ENCODE measurements at places on chromosomes 1 and 21.
A peak's percentile ranks its signal among the peaks of the same experiment; 100 is the strongest.

DNA sequence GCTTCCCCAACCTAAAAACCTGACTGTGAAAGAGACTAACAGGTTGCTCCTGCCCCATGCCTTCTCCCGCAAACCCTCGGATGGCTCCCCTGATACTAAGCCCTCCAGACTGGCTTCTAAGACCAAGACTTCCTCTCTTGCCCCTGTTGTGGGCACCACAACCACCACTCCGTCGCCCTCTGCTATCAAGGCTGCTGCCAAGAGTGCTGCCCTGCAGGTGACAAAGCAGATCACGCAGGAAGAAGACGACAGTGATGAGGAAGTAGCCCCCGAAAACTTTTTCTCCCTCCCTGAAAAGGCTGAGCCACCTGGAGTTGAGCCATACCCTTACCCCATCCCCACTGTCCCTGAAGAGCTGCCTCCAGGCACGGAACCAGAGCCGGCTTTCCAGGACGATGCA is 19.3 kb downstream of the PRCC start:
- DNase-seq, result no peak

GRCh38 chr21:33687634-33688033 is 45.3 kb downstream of the ITSN1 start:
- no peak for DNase-seq

- peak; percentile 32 for DNase-seq
These were observed 6.8 kb upstream of the ACKR1 start for GRCh38 chr1:159197561-159198557.

DNA sequence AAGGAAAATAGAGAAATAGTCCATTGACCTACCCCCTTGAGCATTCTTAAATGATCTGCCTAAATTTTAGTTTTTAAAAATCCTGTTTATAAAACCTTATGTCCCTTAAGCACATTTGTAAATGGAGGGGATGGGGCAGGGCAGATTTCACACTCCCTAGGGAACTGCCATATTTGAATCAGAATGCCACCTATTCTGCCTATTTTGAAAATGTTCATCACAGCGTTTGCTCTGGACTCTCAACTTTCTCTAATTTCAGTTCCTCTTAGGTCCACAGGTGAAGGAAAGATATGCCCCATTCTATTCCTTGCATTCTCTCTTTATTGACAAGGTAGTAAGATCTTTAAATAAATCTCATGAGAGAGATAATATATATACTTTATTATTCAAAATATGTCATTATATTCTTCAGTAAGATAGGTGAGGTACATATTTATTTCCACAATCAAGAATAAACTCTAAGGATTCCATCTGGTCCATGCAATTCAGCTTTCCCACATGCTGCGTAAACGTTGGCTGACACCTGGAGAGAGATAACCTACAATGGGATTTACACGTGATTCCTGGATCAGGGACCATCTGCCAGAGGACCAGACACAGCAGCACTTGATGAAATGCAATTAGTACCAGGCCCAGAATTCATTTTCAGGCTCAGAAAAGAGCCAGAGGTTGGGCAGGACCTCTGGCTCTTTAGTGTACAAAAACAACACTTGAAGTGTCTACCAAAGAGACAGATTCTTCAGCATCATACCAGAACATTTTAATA is 1.2 kb upstream of the LPGAT1 start:
- DNase-seq, result no peak

- DNase-seq, result no peak
These were observed 16.2 kb upstream of the DISC1 start for GRCh38 chr1:231610388-231610787.

GRCh38 chr1:99003581-99004253 is 944 bp downstream of the PLPPR5 start:
- no peak for DNase-seq

GRCh38 chr1:10530281-10530740 is 55.6 kb downstream of the PEX14 start:
- no peak for DNase-seq

- DNase-seq, result no peak
These were observed 5.6 kb upstream of the DSCAM start for GRCh38 chr21:40852563-40852962.

DNA sequence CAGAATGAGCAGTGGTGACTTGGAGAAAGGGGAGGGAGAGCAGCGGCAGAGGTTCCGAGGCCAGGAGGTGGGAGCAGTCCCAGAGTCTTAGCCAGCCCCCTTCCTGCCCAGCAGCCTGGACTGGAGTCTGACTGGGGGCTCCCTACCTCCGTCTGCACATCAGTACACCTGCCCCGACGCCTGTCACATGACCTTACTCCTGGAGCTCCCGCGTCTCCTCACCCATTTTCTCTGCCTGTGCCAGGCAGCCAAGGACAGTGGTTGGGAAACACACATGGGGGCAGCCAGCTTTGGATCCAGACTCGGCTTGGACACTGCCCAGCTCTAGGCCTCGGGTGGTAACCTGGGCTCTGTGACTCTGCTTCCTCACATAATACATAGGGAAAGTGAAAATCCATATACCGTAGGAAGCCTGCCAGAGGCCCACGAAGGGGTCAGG is 16.9 kb downstream of the ACTRT2 start:
- no peak for DNase-seq

DNA sequence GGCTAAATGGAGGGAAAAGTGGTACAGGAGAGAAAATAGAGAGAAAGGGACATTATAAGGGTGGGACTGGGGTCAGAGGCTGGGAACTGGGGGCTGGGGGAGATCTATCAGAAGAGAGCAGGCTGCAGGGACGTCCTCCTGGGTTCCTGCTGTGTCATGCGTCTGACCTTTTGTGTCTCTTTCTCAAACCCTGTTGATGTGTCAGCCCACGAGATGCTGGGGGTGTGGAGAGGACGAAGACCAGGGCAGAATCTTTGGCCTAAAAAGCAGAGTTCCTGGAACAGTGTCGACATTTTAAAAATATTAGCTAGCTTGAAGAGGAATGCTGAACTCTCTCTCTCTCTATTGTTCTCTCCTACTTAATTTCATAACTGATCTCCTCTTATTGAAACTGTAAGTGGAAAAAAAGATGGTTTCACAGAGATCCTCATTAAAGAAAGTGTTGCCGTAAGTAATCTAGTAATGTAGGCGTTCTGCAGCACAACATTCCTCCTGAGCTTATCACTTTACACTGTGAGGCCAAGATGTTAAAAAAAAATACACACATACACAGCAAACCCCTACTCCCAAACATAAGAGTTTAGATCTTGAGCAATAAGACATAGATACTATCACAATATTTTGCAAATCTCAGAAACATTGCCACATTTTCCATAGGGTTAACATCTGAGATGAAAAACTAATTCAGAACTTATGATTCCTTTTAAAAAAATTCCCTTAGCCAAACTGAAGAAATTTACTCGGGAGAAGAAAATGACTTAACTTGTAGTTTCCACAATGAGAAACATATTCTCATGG is 52.6 kb downstream of the RUNX1 start:
- DNase-seq, result no peak

DNA sequence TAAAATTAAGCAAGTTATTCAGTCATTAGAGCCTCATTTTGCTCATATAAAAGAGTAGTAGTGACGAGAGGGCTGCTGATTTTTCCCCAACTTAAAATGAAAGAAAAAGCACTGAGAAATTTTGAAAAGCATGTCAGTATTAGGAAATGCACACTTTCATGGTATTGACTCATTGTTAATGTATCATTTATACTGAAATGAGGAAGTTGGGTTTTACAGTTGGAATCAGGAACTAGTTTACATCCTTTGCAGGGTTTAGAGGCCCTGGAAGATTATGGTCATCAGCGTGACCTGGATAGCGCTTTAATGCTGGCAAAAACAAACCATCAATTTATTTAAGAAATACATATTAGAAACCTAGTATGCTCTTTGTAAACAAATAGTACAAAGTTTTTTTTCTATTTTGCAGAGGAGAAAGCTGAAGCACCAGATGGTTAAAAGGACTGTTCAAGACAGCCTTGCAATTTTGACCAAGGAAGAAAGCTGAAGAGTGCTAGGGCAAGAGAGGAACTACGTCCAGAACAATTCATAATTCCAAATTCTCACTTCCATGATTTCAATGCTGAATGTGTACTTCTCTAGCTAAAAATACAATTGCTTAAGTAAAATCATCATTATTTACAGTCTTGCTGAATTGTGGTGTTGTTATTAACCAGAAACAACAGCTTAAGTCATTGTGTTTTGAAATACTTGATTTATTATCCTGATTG is 94.8 kb upstream of the SGIP1 start:
- peak; percentile 15 for DNase-seq

DNA sequence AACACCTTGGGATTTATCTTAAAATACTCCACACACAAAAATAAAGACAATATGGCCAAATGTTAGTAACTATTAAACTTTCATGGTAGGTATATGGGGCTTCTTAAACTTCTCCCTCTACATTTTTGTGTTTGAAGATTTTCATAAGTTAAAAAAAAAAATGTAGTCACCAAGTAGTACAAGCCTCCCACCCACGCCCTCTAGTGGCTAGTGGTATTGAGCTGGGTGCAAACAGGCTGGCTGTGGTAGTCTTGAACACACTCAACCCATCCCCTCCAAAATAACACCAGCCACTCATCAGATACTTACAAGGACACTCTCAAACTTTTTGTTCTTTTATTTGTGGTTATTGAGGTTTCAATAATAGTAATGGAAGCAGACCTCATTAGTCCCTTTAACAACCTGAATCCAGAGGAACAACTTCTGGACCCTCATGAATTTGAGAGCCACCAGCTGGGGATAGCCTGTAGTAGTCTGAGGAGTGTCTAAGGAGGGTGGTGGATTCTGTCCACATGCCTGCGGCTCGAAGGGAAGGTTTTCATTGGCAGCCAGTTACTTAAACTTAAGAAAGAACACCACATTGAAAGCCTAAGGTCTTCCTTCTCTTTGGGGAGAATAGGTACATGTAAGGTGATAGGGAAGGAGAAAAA is 15.6 kb downstream of the RD3 start:
- peak; percentile 79 for DNase-seq

GRCh38 chr21:29642551-29643245 is 297.1 kb downstream of the GRIK1 start:
- DNase-seq, result no peak

- DNase-seq, result no peak
These were observed 234.9 kb downstream of the RHOU start for GRCh38 chr1:228969953-228970800.

DNA sequence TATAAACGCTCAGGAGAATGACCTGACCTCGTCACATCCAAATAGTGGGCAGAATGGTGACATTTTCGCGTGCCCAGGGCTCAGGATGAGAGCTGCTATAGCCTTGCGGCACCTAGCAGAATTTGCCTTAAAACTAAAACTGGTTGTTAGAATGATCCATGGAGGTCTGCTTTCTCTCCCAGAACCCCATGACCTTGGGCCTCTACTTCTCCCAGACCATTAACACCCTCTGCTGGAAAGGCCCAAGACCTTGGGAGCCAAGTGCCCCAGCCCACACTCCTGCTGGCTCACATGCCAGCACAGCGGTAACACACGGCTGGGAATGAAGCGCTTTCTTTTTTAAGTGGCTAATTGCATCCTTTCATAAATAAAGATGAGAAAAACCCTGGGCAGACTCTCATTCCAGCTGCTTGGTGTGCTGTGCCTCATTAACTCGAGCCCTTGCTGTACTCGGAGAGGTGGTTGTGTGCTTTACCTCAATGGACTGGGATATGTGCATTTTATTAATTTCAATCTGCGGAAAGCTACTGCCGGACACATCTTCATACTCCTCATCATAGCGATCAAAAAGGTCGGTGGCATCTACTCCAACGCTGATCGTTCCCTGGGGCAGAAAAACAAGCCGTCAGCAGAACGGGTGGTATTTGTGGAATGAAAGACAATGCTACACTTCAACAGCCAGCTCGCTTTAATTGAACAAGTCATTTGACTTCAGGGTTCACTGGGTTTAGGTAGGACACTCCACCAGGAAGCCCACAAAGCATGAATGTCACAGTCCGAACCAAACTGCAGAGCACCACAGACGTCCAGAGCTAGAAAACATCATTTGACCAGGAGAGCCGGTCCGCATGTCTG is 29.0 kb downstream of the THAP3 start:
- no peak for DNase-seq

DNA sequence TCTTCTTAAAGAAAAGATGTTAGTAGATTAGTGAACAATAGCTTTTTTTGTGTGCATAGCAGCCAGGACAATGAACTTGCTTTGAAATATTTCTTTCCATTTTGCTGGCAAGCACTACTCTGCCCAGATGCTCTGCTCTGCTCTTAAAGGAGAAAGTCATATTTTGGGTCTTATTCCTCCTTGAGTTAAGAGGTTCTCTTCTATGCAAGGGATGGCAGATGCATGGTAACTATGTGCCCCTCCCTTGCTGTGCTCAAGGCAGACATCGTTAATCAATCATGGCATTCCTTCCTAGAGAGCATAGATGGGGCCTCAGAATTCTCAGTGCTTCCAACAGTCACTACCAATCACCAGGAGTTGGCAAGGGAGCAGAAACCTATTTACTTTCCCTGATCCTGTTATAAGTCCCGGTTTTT is 27.6 kb downstream of the NIPAL3 start:
- DNase-seq, result no peak

- no peak for DNase-seq
These were observed 22.4 kb upstream of the ZFYVE9 start for GRCh38 chr1:52119301-52120079.

DNA sequence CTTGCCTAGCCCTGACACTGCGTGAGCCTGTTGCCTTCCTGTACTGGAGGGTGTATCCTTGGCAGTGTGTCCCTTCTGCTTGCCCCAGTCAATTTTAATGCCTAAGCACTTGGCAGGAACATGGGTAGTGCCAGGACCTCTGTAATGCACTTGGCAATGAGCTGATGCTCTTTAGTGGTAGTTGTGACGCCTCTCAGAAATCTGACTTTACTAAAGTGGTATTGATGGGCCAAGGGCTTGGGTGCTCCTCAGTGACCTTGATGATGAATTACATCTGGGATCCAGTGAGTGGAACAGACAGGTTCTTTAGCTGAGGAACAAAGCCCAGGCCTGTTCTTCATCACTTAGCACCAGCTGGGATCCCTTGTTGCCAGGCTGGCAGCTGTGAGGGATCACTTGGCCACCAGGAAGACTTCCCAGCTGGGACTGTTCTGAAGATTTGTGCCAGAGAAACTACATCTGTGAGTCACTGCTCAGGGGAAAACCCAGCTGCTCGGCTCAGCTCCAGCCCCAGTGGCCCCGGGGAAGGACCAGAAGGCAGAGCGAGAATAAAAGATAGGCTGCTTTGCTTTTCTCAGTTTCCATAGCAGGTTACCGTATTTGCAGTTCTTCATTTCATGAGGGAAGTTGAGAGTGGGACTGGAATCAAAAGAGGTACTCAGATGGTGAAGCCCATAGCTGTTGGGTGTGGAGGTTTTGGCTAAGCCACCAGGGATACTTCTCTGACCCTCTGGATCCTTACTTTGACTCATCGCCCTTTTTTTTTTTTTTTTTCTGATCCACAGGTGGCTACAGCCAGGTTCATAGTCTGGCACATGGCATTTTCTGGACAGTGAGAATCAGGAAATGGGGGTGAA is 28.5 kb upstream of the KCNA2 start:
- DNase-seq, result peak; percentile 79

DNA sequence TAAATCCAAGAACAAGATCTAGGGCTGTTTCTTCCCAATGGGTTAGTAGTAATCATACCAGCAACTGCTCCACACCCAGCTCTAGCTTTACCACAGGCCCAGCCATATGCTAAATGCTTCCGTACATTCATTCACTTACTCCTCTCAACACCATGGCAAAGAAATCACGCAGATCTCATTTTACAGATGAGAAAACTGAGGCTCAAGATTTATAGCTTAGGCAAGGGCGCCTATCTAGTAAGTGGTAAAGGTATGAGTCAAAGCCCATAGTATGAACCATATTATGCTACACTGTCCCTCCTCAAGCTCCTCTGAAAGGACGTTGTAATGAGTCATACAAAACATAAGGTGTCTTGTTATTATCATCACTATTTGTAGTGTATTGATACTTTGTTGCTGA is 82.2 kb downstream of the NIBAN1 start:
- DNase-seq, result peak; percentile 56

Data from CD4-positive, alpha-beta T cell treated with Interleukin-17A for 1 hour (primary cell).